Stimulated activated CD8-positive, alpha-beta memory T cell treated with anti-CD3 and anti-CD28 coated beads, Interleukin-15, amount 100 ng/mL, for 4 hours (primary cell): ENCODE measurements at places on chromosomes 7 and 10.

GRCh38 chr10:93762979-93763391 lies 5.2 kb downstream of the LGI1 start:
- no peak for DNase-seq

GRCh38 chr7:50088463-50089129 lies 4.5 kb downstream of the ZPBP start:
- DNase-seq = no peak

GRCh38 chr10:49277973-49278372 lies 21.0 kb upstream of the C10orf71 start:
- DNase-seq = no peak

DNA sequence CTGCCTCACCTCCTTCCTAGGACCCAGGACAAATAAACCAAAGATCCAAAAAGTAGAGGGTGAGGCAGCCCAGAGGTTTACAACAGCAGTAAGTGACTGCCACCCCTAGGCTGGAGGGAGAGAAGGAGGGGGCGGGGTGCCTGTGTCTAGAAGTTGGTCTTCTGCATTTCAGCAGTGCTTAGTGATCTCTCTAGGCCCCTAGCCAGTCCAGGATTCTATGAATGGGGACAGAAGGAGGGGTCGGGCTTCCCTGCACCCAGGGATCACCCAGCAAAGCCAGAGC lies 62.8 kb upstream of the KDM7A start:
- DNase-seq = no peak

DNA sequence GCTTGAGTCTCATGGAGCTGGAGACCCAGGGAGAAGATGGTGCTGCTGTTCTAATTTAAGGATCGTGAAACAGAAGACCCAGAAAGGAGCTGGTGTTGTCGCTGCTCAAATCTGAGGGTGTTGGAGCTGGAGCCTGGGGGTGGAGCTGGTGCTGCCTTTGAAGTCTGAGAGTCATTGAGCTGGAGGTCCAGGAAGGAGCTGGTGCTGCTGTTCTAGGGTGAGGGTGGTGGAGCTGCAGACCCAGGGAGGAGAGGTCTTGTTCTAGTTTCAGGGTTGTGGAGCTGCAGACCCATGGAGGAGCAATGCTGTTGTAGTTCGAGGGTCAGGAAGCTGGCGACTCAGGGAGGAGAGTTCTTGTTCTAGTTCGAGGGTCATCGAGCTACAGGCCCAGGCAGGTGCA lies 84.1 kb upstream of the ZNF479 start:
- no peak for DNase-seq

DNA sequence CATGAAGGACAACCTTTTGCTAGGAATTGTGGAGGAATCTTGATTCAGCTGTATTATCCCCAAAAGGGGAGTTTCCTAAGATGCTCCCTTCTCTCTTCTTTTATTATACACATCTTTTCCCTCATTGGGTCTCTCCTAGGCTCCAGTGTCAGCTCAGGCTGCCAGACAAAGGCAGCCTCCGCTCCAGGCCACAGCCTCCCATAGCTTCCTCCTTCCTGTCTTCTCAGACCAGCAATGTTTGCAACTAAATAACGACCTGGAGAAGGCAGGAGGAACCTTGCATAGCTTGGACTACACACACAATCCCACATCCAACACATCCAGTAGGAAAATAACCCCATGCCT lies 12.3 kb downstream of the SFXN3 start:
- DNase-seq = no peak

- DNase-seq = no peak
Measured at GRCh38 chr7:150855476-150856302, 3.4 kb downstream of the AOC1 start.

DNA sequence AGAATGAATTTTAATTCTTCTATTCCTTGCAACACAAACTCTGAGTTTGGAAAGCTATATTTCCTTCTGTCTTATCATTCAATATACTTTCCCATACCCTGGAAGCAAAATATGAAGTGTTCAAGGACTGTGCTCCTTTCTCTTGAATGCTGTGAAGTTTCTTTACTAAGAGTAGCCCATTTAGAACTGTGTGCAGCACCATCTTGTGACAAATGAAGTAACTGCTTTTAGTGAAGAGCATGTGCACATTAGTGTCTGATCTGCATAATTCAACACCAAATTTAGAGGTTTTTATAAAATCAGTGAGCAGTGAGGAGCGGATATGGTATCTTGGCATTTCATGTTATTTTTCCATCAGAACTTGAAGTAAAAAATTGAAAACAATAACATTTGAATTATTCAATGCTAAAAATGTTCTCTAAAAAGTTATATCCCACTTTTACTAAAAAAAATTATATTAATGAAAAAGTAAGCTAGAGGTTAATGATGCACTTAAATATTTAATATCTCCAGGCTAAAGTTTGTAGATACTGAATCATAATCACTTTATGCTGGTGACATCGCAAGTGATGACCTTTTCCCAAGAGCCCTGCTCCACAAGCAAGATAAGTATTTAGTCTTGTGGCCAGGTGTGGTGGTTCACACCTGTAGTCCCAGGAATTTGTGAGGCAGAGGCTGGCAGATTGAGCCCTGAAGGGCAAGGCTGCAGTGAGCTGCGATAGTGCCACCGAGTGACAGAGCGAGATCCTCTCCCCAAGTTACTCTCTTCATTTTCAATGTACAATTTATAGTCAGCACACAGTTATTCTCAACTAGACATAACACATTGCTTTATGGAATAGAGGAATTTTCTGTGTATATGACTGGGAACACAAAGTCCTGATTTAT lies 108.8 kb upstream of the PCLO start:
- no peak for DNase-seq

GRCh38 chr10:77970869-77971803 lies 44.6 kb upstream of the DLG5 start:
- DNase-seq = no peak

DNA sequence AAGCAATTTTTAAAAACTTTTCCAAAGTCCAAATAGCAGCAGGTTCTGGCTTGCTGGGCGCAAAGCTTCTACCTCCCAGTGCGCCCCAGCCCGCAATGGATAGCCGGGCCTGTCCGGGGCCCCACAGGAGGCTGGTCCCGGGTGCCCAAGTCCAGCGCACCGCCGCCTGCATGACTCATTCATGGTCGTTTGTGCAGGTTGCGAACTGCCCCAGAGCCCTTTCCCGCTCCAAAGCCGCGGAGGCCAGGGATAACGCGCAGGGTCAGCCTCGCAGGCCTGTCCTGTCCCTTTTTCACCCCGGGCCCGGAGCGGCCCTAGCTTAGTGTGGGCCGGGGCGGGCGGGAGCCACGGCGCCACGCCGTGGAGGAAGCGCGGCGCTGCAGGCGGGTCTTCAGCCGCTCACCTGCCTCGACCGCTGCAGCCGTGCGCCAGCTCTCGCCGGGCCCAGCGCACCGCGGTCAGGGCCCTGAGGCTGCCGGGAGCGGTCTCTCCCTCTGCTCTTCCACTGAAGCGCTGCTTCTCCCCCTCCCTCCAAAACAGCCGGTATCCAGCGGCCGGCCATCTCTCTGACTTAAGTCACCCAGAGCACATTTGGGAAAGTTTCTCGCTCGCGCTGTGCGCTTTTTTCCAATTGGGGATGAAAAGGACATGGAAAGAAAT lies 1.7 kb upstream of the EGR2 start:
- DNase-seq = no peak

GRCh38 chr10:123227706-123228105 lies 73.5 kb downstream of the BUB3 start:
- no peak for DNase-seq

GRCh38 chr7:31761646-31762045 lies 74.6 kb downstream of the PPP1R17 start:
- DNase-seq = no peak

- DNase-seq = no peak
Measured at GRCh38 chr7:30846378-30846777, 65.3 kb upstream of the AQP1 start.

DNA sequence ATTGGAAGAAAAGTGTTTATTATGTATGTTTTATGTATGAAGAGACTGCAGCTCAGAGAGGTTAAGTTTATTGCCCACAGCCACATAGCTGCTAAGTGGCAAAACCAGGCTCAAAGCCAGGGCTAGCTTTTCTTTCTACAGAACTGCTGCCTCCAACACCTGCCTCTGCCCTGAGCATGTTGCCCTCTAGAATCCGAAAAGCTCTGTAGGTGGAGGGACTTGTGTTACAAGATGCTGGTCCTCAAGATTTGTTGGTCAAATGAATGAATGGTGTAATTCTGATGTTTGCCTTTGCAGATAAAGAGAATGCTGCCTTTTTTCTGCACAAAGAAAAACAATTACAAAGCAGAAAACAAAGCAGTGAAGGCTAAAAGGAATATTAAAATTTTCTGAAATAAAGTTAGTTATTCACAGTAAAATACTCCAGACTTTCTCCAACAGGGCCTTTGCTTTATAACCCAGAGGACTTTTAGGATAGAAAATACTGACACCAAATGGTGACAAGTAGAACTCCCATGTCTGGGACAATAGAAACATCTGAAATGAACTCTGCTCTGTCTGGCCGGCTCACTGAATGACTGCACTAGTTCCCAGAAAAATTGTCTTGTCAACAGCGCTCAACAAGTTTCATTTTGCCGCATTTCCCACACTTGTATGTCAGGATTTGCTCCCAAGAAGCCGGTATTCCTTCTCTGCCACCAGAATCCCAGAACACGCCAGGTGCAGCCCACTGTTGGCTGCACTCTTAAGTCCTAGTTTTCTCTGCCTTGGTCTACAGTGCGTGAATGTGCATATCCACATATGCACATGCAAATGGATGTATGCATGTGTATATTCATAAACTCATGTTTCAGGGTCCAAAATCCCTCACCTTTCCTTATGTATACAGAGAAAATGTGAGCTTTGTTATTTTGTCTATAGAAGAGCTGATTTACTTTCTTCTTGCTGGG lies 11.0 kb upstream of the DNTT start:
- no peak for DNase-seq

DNA sequence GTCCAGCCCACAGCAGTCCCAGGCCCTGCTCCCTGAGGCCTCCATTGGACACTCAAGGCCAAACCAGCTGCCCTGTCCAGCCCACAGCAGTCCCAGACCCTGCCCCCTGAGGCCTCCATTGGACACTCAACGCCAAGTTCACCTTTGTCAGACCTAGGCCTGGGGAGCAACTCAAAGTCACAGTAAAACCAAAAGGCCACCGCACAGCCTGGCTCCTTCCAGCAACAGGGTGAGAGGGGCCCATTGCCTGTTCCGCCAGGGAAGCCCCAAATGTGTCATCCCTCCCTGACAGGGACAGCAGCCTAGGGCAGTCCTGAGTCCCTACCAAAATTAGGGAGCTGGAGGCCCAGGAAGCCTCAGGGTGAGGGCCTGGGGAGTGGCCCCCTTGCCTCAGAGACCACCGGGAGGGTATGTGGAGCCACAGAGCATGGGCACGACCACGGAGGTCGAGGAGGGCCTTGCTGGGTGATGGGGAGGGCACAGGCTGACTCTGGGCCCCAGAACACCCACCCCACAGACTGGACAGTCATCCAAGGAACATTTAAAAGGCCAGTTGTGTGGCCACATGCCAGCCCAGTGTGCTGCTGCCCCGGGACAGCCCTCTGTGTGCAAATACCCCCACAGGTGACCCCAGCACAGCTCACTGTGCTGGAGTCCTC lies 66.5 kb upstream of the PPP2R2D start:
- no peak for DNase-seq

DNA sequence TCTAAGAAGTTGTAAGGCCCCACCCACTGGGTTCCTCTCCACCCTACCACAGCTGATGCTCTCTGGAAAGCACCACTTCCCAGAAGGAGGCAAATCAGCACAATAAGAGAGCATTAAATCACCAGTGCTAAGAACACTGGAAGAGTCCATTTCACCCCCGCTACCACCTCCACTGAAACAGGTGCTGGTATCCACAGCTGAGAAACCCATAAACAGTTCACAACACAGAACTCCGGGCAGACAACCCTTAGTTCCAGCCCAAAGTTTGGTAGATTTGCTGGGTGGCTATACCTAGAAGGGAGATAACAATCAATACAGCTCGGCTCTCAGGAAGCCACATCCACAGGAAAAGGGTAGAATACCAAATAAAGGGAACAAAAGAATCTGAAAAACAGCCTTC lies 34.1 kb downstream of the ZNF680 start:
- DNase-seq = no peak

DNA sequence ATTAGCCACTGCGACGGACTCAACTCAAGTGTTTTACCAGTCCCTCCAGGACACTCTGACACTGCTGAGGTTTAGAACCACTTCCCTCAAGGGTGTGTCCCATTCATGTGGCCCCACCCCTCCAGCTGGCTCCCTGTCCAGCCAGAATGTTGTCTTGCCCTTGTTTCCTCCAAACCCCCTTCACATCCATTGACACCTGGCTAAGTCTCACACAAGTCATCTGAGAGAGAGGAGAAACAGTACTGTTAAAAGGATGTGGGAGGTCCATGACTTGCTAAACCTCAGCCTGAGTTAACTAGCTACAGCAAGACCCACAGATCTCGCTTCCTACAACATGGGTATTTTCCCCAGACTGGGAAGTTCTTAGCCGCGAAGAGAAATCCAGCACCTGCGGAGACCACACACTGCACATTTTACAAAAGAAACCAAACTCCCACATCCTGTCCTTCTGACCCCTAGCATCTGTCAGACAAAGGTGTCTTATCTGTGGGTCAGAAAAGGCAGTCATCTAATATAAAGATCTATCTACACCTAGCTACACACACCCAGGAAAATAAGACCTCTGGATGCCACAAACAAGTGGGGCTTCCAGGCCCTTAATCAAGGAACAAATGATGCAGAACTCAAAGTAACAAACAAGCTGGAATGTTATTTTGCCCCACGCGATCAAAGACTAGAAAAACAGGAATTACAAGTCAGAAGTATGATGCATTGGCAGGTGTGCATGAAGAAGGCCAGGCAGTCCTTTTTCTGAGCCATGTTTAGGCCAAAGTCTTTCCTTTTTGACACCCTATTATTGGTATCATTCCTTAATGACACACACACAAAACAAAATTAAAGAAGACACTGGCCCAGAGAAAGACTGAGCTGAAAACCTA lies 13.9 kb downstream of the OSBPL3 start:
- DNase-seq = no peak

DNA sequence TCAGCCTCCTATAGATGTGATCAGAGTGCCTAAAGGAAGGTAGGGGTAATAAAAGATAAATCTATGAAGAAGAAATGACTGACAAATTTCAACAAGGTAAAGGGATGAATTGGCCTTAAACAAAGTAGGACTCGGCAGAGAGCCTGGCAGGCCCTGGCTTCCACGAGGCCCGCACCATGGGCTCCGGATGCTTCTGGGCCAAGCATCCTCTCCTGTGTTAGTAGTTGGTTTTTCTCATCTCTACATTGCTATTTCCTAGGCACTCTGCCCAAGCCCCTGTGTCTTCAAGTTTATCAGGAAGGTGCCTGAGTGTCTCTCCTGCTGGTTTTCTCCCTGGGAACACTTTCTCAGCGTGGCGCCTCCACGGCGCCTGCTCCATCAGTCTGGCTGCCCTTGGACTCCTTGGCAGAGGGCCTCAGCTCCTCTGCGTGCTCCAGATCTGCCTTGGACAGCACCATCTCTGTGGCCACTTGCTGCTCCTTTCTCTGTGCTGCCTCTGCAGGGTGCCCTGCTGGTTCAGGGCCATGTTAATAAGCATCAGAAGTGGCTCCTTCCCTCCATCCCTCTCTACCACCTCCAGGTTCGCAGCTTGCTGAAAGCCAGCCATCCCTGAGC lies 413.3 kb upstream of the DPP6 start:
- DNase-seq = no peak

- no peak for DNase-seq
Measured at GRCh38 chr10:13984647-13985155, 346.0 kb downstream of the FRMD4A start.

- DNase-seq = no peak
Measured at GRCh38 chr10:1216574-1217236, 160.5 kb downstream of the WDR37 start.
